Fibroblast of skin of left quadriceps (primary cell): ENCODE measurements at places on chromosomes 2 and 18.

DNA sequence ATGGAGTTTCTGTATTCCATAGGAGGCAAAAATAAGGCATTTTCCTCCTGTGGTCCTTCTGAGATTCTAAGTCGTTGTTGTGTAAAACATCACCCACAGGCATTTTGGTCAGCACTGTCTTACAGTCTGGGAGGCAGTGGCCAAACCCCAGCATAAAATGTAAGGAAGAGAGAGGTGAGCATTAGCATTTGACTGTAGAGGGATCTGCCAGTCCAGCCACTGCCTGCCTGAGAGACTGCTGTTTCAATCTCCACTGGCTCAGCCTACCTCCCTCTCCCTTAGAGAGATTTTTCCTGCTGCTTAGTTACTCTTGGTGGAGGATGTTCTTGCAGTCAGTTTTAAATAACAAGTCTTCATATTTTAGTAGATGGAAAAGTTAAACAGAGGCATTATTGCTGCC is 77.0 kb downstream of the ARHGEF33 start:
- no peak for DNase-seq

DNA sequence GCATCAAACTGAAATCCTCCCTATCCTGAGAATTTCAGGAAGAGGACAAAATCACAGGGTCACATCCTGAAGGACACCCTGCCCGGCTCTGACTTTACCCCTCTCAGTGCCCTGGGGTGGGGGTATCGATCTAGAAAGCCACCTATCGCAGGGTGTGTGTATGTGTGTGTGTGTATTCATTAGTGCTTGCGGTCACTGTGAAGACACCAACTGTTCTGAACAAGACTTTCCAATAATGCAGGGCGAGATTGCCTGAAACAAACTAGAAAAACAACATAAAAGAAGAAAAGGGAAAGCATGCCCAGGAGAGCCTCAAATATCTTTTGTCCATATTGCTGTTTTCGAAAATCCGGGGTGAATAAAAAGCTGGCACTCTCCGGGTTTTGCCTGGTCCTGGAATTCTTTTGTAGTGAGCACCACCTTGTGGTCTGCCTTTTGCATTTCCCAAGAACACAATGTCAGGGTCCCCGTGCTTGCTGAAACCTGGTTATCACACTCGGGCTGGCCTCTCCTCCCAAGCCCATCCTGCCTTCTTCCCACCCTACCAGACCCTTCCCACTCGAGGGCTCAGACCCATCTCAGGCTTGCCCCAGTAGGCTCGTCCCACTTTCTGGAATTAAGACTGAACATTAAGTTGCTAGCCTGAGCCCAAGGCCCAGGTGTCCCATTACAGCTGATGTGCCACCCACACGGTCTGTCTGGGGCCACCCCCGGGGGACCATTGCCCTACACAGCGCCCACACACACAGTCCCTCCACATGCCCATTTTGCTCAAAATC is 25.0 kb upstream of the COPS8 start:
- peak; percentile 54 for DNase-seq

DNA sequence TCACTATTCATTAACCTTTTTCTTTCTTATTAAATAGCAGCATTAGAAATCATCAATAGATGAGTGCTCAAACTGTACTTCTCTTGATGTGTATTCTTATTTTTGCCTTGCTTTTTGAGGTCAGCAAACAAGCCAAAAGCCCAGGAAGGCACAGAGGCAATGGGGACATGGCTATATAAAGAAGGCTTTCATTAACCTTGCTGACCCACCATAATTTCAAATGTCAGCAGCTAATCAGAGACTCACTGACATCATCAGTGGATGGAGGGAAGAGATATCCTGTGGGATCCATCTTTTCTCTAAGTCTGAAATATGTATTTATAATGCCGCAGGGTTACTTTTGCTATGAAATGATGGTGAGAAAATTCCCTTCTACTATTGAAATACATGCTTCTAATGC is 1162.8 kb upstream of the ACVR2A start:
- no peak for DNase-seq

DNA sequence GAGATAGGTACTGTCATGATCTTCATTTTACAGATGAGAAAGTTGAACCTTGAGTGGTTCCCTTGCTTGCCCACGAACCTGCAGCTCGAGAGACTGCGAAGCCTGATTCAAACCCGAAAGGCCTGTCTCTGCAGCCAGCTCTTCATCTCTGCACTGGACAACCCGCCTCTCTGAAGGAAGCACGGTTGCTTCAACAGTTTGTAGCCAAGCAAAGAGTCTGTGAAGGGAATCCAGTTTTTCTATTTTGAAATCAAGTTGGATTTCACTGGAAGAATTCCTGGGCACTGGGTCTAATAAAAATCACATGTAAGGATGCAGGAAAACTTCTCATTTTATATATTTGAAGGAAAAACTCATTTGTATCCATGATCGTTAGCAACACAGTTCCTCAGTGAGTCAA is 21.3 kb upstream of the ICOS start:
- no peak for DNase-seq

- DNase-seq = no peak
These were observed 3.0 kb upstream of the TACR1 start for GRCh38 chr2:75202359-75202758.

DNA sequence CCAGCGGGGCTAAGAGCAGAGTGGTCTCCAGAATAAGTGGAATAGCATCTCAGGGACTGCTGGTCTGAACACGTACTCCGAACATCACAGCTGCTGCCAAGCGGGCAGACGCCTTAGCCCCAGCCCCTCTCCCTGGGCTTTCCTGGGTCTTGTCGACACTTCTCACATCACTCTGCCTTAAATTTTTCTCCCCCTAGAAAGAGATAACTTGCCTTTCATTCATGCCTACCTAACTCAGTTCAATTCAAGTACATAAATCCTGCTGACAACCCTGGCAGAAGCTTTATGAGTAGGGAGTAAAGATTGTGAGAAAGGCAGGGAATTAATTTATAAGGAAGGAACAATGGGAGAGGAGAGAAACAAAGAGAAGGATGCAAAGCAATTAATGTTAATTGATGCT is 202.9 kb upstream of the TNP1 start:
- no peak for DNase-seq

- peak; percentile 66 for DNase-seq
These were observed 88.2 kb downstream of the PLB1 start for GRCh38 chr2:28583899-28584553.

GRCh38 chr2:64904413-64905329 is 84.5 kb upstream of the SLC1A4 start:
- no peak for DNase-seq

GRCh38 chr2:168948621-168949212 is 47.6 kb downstream of the G6PC2 start:
- no peak for DNase-seq

DNA sequence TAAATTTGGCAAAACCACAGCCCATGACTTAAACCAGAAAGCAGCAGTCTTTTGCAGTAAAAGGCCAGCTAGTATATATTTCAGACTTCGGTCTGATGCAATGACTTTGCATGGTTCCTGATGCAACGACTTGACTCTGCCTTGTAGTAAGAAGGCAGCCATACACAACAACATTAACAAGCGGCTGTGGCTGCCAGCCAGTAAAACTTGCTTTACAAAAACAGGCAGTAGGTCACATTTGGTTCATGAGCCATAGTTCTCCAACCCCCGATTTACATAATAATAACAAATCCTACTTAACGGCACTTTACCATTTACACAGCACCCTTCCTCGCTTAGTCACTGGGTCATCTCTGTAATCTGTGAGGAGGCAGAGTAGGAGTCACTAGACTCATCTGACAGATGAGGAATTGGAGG is 410.3 kb downstream of the LRATD1 start:
- DNase-seq = peak; percentile 86
